ENCODE measurements at places on chromosomes 2 and 18.

- no peak for DNase-seq
Observed at GRCh38 chr2:177909962-177910361, 162.6 kb downstream of the PDE11A start.

DNA sequence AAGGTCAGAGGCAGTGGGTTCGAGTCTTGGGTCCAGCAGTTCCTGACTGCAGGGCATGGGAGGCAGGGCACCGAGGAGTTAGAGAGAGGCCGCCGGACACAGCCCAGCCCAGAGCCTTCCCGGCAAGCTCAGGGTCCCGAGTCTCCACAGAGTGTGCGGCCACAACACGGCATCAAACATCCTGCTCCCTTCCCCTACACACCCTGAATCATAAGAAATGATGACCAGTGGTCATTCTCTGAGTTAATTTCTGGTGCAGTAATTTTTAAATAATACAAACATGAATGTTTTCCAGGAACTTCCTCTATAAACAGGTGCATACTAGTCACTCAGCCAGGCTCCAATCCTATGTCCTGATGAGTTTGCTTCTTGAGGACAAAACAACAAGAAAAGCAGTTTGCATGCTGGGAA, 118.0 kb downstream of the PXDN start:
- DNase-seq: no peak

DNA sequence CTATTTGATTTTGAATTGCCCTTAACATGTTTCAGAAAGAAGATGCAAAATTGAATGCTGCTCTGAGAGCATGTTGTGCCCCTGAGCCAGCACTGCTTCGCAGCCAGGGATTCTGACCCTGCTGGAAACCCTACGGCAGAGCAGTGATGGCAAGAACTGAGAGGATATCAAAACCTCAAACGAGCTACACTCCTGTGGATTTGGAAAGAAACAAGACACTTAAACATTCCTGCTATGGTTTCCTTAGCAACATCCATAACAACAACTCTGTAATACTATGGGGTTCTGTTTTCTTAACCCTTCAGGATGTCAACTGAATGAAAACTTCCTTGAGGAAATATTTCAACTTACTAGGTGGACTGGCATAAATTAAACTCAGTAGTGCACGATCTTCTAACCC, 649.1 kb downstream of the NYAP2 start:
- peak; percentile 81 for DNase-seq

GRCh38 chr2:26840937-26841610, 6.9 kb upstream of the DPYSL5 start:
- DNase-seq: no peak

GRCh38 chr2:11558214-11558886, 24.5 kb downstream of the GREB1 start:
- no peak for DNase-seq

- DNase-seq: no peak
Observed at GRCh38 chr18:56436651-56437050, 201.7 kb downstream of the TXNL1 start.

GRCh38 chr2:120496759-120497158, 150.8 kb downstream of the INHBB start:
- DNase-seq: no peak

DNA sequence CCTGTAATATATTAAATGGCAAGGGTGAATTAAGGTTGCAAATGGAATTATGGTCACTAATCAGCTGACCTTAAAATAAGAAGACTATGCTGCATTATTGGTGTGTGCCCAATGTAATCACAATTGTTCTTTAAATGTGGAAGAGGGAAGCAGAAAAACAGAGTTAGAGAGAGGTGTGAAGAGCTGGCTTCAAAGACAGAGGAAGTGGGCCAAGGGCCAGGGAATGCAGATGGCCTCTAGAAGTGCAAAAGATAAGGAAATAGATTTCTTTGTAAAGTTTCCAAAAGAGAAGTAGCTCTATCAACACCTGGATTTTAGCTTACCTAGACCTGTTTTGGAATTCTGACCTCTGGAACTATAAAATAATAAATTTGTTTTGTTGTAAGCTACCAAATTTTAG, 276.0 kb downstream of the LRRTM1 start:
- DNase-seq: no peak

GRCh38 chr2:144519934-144520731, at the start of gene ZEB2:
ZEB2 (minus strand) TSS chr2:144520119; CDS start chr2:144517350, 2,769 bp downstream.
- peak; percentile 86 for DNase-seq

- DNase-seq: no peak
Observed at GRCh38 chr2:105809097-105809473, 64.4 kb downstream of the NCK2 start.

GRCh38 chr2:190683802-190684201, 34.9 kb downstream of the NAB1 start:
- peak; percentile 36 for DNase-seq

- DNase-seq: no peak
Observed at GRCh38 chr2:133576714-133577113, 8.5 kb upstream of the NCKAP5 start.

DNA sequence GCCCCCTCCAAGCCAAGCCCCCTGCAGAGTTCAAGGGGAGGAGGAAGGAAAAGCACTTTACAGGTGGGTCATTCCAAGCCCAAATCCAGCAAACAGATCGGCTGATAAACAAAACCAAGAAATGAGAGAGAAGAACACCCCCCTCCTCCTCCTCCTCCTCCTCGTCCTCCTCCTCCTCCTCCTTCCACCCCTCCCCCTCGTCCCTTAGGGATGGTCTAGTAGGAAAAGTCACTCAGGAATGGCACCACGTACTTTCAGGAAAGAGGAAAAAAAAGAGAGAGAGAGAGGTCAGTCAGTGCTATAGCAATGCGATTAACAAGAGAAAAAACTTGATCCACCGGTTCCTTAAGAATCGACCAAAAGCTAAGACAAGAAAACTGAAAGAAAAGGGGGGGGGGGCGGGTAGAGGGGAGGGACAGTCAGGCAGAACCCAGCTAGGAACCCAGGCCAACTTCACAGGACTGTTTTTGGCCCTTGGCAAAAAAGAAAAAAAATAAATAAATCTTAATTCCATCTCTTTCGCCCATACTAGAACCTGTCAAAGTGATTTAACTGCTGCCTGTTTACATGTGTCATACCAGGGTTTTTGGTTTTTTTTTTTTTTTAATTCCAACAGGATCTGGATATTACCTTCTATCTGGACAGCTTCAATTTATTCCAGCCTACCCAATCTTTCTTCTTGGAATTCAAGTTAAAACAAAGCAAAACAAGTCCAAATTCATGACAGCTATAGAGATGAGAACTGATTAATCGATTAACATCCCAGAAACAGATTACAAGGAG, 906 bp downstream of the IKZF2 start:
- DNase-seq: peak; percentile 29

GRCh38 chr2:86617153-86617552, 6.5 kb downstream of the RNF103 start:
- no peak for DNase-seq

DNA sequence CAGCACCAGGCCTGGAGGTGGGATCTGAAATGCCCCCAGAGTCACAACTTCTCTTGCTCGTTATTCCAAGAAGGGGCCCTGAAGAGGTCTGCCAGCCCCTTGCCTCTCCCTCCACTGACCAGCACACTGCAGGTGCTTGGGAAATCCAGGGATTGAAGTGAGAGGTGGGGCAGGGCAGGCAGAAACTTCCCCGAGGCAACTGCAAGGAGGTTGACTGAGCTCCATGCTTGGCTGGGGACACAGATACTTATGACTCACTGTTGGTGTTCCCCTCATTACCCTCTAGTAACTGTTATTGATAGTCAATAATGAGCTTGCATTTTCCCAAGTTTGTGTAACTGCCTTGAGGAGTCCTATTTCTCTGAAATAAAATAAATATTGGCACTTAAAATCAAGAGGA, 47.5 kb downstream of the MARCO start:
- peak; percentile 7 for DNase-seq

DNA sequence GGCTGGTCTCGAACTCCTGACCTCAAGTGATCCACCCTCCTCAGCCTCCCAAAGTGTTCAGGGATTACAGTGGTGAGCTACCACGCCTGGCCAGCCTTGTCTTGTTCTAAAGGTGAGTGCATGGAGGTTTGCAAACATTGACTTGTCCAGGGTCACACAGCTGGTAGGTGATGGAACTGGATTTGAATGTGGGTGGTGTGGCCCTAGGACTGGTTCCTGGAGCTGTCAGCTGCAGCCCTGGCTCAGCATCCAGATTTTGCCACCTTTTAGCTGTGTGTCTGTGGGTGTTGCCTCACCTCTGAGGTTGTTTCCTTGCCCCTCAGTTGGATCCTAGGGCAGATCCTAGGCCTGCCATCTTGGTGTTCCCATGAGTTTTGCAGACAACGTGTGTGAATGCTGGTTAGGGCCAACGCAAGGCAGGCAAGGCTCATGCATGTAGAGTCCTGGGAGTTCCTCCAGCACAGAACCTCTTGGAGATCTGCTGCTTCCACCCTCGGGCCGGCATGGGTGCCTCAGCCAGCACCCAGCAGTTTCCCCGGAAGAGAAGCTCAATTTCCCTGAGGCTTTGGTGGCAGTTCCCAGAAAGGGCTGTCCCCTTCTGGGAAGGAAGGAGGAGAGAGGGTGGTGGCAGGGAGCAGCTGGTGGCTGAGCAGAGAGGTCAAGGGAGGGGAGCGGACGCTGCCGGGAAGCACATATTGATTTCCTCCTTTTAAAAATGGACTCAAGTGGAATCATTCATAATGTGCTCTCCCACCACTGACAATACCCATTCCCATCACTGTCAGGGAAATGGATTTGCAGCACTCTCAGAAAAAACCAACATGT, 127.6 kb upstream of the HS6ST1 start:
- no peak for DNase-seq

GRCh38 chr18:57446322-57446721, 11.1 kb downstream of the ONECUT2 start:
- no peak for DNase-seq

DNA sequence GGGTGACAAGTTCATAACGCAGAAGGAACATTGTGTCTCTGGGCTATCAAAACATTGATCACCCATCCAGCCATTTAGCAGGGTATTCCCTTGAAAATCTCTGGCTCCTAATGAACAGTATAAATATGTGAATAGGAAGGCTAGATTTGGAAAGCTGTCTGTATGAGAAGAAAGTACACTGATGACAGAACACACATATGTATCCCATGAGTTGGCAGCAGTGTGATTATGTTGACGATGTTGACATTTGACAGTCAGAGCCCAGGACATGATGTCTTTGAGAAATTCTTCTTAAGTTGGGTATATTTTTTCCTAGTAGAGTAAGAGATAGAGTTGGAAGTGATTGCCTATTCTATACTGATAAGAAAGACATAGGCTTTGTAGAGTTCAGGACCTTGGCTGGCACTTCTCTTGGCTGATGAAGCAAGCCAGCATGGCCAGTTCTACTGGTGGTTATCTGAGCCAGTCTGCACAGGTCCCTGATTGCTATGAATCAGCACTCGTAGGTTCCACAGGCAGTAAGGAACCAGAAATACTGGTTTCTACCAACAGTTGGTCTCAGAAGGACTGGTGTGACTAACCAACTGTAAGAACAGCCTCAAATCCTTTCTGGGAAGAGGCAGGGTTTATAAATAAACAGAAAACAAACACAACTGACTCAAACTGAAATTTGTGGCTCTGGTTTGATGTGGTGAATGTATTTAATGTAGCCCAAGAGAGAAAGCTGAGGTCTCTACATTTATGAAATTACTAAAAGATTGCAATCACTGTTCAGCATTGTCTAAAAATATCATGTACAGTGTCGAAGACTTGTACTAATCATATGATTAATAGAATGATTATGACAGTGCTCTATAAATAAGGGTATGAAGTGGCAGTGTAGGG, 43.9 kb upstream of the RAPH1 start:
- DNase-seq: peak; percentile 58

GRCh38 chr2:234669621-234670020, 172.7 kb upstream of the ARL4C start:
- no peak for DNase-seq

DNA sequence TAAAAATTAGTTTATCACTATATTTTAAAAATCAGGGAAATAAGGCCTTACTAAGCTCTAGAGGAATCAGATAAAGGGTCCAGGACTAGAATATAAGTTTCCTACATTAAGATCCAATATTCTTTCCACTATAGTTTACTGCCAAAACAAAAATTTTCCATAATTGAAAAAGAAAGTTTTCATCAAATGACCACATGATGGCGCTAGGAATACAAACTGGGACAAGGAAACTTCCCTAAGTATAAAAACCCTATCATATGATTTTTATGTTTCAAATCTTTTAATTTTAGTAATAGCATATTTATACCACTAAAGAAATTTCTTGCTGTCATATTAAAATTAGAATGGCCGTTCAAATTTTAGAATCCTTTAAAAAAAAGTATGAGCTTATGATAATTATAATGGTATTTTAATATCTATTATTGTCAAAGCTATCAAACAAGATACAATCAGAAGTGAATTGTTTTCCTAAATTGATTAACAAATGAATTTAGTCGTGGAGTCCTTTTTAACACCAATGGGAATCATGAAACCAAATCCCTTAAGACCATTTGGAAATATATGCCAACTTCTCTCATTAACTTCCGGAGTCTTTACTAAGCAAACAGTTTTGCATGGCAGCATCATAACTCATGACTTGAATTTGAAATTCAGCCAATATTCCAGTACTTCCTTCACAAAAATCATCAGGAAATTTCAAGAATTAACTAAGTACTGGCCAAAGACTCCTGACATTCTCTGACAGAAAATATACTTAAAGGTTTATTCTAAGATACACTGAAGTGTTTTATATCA, 70.3 kb downstream of the SCN1A start:
- no peak for DNase-seq

DNA sequence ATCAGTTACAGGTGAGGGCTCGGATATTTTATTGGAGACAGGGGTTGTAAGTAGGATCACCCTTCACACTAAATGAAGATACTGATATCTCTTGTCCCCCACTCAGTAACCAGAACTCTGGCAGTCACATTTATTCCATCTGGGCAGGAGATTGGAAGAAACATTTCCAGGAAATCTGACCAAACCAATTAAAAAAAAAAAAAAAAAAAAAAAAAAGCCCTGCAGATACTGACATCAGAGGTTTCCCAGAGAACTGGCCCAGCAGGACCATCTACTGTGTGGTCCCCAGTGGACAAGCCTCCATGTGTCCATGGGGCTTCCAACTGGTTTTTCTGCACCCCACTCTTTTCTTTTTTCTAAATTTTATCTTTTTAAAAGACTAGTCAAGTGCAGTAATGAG, 41.3 kb downstream of the SH2D6 start:
- DNase-seq: no peak

DNA sequence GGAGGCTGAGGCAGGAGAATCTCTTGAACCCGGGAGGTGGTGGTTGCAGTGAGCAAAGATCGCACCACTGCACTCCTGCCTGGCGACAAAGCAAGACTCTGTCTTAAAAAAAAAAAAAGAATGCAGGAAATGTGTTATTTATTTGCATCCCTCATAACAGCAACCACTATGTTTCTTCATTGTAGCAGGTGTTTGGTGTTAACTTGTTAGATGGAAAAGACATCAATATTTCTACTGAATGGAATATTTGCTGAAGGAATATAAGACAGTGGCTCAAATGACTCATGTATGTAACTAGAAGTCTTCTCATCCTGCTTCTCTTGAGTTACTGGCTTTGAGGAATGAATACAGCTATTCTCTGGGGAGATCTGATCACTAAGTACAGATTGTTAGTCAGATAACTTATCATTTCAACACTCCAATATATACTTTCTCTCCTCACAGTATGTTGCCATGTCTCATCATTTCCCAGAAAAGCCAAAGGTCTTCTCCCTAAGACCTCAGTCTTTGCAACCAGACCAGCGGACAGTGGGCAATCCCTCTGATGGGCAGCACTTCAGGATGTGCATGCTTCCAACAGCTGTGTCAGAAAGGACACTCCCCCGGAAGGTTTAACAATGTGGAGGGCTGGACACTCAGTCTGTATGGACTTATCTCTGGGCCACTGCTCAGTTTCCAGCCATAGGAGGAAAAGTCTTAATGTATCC, 104.4 kb upstream of the STK17B start:
- no peak for DNase-seq

GRCh38 chr2:23454501-23455120, 69.6 kb downstream of the KLHL29 start:
- DNase-seq: no peak
